ENCODE measurements at places on chromosomes 7 and 10.

DNA sequence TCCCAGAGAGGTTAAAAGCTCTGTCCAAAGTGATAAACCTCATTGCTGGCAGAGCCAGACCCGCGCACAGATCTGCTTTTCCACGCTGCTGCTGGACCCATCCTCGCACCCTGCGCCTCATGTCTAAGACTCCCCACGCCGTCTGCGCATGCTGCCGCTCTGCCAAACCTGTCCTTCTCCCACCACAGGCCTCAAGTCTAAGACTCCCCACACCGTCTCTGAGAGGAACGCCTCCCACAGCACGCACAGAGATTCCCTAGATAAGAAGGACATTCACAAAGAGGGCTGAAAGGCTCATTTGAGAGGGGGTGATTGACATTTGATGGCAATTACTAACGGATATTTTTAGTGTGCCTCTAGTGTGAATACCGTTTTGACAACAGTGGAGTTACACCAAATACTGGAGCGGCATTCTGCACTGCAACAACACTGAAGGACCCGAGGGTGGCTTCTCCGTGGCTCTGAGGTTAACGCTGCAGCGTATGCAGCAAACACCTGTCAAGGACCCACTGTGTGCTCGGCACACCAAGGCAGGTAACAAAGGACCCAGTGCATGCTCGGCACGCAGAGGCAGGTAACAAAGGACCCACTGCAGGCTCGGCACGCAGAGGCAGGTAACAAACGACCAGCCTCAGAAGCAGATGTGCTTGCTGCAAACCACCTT is 231.4 kb downstream of the DNAJB6 start:
- DNase-seq, result no peak

GRCh38 chr10:130169136-130169859 is 33.1 kb downstream of the GLRX3 start:
- DNase-seq, result no peak

DNA sequence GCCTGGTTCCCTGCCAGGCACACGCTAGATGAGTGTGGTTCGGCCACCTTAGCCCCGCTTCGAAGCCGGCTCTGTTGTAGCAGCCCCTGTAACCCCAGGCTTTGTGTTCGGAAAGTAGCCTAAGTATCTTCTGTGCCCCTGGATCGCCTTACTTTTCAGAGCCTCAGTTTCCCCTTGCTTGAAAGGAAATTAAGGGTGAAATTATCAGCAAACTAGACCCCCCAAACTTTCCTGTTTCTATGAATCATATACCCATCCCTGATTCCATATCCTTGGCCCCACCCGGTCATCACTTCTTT is 312 bp downstream of the PDCD11 start:
- DNase-seq, result no peak

GRCh38 chr7:142365410-142365842 is 107.6 kb upstream of the PRSS58 start:
- DNase-seq, result no peak

DNA sequence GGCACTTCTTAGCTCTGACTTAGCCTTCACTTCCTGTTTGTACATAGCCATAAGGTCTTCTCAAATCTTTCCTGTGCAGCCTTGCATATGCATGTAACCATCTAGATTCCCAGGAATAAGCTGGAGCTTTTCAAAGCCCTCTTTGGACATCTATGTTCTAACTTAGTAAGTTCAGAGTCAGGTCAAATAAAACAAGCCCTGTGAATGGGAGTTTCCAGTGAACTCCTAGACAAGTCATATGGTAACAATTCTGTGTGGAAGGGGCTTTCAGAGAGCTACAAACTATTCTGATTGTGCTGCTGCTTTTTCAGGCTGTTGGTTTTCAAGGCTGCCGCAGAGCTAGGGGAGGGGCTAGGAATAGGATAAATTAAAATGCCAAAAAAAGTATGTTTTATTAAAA is 208.4 kb upstream of the AKR1E2 start:
- DNase-seq, result no peak

- DNase-seq, result no peak
Observed at GRCh38 chr7:47377741-47378140, 204.2 kb downstream of the TNS3 start.

- no peak for DNase-seq
Observed at GRCh38 chr10:21501091-21501490, 24.4 kb downstream of the SKIDA1 start.

- no peak for DNase-seq
Observed at GRCh38 chr10:5963591-5963990, 13.8 kb downstream of the IL15RA start.

DNA sequence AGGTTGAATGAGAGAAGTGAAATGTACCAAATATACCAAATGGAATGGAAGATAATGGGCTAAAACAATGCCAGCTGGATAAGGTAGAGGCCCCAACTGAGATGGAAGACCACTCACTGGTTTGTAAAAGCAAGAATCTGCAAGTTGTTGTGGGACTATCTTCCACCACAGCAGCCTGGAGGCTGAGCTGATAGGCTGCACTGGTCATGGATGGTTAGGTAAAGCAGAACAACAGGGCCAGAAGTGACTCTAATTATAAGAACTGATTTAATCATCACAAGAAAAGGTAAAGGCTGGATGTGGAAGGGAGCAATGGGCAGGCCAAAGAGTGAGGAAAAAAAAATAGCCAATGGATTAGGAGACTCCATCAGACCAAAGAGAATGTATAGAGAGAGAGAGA is 11.8 kb downstream of the TFEC start:
- no peak for DNase-seq

- peak; percentile 40 for DNase-seq
Observed at GRCh38 chr7:33904681-33905388, 504 bp upstream of the BMPER start.
